ENCODE measurements at places on chromosomes 3 and 15.

DNA sequence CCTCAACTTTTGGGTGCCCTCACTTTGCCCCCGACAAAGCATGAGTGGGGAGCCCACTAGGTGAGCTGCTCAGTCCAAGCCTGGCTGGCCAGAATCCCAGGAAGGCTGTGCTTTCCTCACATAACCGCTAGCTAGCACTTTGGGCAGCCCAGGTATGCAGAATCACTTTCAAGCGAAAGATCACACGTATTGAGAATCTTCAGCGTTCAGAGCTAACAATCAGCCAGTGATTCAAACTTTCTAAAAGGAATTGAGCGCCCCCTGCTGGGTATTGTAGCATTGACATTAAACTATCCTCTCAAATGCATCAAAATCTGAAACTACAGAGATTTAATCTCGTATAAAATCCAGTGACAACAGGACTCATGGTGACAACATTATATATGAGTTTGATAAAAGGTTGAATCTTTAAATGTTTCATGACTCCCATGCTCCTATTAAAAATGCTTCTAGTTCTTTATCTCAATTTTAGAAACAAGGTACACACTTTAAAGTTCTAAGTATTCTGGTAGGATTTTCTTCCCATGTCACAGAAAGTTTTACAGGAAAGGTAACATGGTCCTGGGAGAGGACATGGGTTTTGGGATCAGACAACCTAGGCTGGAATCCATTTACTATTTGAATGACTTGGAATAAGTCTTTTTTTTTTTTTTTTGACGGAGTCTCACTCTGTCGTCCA lies 11.8 kb downstream of the ANAPC13 start:
- peak; percentile 79 for DNase-seq

DNA sequence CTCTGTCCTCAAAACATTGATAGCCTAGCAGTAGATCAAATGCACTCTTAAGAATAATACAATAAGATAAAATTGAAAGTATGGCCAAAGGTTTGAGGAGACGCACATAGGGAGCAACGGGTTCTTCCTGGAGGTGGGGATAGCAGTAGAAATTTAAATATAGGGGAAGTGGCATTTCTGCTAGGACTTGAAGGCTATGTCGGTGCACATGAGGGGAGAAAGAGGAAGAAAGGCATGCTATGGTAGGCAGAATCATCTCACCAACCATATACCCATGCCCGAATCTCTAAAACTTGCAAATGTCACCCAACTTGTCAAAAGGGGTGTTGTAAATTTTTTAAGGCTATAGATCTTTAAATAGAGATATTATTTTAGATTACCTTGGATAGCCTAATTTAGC lies 735.1 kb upstream of the LMCD1 start:
- DNase-seq, result no peak

GRCh38 chr3:56796202-56796601 lies 5.5 kb downstream of the ARHGEF3 start:
- DNase-seq, result peak; percentile 43

GRCh38 chr3:73418681-73419080 lies 206.1 kb downstream of the PDZRN3 start:
- DNase-seq, result no peak

DNA sequence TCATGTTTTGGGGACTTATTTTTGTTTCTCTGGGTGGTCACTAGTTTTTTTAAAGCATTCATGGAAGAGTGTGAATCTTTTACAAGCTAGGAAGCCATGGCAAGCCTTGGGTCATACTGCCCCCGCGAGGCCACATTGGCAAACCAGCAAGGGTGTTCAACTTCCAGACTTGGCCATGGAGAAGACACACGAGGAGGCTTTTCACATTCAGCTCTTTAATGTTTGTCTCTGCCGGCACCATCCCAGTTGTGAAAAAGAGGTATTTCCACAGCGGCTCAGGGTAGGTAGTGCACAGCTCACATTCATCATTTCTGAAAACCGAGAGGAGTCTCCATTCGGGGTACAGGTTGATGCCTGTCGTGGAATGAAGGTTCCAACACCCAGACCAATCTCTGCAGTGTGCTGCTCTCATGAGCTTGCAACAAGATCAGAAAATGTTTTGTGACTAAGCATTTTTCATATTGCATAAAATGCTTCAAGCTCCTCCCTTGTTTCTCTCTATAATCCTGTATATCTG lies 7.7 kb downstream of the CCR5 start:
- DNase-seq, result peak; percentile 69

- peak; percentile 52 for DNase-seq
Measured at GRCh38 chr15:85414495-85414894, 34.1 kb downstream of the AKAP13 start.

DNA sequence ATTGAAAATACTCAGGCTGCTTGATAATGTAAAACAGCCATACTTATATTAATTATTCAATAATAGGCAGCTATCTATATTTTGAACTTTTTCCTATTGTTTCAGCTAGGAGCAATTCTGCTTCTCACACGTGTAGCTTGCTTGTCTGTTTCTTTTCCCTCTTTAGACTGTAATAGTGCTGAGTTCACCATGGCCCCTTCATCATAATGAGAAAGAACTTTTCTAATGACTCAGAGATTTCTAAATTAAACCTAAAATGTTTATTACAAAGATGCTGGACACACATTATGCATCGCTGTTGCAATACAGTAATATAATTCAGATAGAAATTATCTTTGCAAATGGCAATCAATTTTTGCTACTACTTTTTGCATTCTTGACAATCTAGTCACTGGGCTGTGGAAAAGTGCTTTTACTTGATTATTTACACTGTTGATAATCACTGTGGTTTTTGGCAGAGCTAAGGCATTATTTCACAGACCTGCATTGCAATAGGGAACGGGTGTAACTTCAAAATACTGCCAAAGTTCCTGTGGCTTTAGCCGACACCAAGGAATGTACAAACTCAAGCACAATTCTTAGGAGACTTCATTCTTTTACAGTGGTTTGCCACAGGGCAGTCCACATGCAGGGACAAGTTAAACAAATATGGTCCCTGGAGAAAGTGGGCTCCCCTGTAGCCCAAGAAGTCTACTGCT lies 281.0 kb upstream of the TBL1XR1 start:
- DNase-seq, result no peak

DNA sequence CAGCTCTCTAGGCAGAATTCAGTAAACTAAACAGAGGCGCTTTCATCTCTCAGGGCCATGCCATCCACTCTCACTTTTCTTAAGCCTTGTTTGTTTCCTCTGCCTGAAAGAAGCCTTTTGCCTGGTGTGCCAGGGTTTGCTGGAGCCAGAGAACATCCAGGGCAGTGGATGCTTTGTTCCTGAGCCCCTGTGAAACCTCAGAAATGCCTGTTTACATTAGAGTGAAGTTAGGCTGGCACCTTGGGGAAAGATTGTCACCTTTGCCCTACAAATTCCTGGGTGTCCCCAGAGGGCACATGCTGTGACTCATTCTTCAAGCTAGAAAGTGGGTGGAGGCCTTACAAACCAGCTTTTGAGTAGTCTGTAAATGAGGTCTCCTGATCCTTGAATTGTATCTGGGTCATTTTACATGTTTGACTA lies 10.7 kb upstream of the TRAK1 start:
- DNase-seq, result peak; percentile 27

- no peak for DNase-seq
Measured at GRCh38 chr3:58524326-58524888, 12.6 kb downstream of the ACOX2 start.

GRCh38 chr3:196883361-196883760 lies 15.6 kb downstream of the SENP5 start:
- no peak for DNase-seq

DNA sequence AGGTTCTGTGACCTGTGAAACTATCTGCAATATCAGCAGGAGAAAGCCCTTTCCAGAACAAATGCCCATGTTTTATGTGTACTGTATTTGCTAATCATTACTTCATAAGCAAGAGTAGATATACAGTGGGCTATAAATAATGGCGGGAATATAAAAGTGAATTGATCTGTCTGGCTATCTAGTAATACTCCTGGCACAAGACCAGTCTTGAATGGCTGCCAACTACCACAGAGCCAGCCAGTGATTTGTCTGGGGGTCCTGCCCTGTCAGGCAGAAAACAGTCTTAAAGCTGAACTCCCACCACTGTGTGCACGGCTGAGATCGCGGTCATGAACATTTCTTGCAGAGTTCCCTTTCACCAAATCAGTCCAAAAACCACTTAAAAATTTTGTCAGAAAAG lies 176.3 kb downstream of the MEIS2 start:
- no peak for DNase-seq

GRCh38 chr3:30612437-30613132 lies 6.2 kb downstream of the TGFBR2 start:
- no peak for DNase-seq

GRCh38 chr3:15011174-15011573 lies 53.9 kb downstream of the MRPS25 start:
- no peak for DNase-seq

DNA sequence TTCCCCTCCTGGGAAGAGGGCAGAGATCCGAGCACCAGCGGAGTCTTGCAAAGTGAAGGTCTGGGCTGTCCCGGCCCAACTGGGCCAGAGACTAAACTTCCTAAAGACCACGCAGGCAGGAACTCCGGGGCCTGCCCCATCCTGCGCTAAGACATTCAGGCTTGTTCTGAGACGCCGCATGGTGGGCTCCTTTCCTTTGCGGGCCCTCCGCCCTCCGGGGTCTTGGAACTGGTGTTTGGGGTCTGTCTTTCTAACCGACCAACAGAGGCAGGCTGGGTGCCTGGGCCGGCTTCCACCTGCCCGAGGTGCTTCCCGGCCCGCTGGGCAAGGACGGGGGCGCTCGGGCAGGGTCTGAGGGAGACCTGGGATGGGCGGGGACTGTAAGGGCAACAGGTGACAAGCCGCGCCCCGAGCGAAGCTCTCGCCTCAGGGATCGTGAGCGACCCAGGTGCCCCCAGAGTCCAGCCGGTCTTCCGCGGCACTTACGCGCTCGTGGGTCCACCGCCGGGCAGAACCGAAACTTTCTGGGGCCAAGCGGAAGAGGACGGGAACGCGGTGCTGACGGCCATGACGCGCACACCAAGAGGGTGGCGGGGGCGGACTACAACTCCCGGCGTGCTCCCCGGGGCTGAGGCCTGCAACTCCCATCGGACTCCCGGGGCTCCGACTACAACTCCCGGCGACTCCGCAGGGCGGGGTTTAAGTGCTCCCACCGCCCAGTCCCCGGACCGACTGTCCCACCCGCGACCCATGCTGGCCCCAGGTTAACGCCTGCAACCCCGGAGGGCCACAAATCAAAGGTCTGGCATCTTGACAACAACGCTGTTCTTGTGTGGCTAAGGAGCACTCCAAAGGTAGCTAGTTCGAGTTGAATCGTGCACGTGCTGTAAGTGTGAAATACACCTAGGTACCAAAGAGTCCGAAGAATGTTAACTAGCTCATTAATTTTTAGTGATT lies at the start of gene FYCO1:
FYCO1 (minus strand) TSS at position 589 of the 957 bp plus-strand sequence. CDS start 10,914 bp downstream, outside the sequence.
- peak; percentile 90 for DNase-seq

DNA sequence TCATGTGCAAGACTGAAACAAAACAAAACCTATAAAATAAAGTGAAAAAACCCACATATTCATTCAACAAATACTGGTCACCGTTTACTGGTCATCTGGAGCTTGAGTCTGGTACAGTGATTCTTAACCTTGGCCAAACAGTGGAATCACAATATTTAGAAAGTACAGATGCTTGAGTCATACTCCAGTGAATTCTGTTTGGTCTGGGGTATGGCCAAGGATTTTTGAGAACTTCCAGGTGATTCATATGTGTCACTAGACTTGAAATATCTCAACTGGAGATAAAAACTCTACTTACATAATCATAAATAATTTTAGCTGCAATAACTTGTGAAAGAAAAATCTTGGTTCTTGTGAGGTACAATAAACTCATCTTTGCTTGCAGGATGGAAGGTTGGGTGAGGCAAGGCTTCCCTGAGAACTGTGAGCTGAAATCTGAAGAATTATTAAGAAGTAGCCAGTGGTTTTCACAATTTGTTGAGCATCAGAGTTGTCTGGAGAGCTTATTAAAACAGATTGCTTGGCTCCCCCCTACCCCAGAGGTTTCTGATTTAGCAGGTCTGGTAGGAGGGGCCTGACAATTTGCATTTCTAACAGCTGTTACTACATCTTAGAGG lies 9.6 kb downstream of the NEK11 start:
- no peak for DNase-seq

DNA sequence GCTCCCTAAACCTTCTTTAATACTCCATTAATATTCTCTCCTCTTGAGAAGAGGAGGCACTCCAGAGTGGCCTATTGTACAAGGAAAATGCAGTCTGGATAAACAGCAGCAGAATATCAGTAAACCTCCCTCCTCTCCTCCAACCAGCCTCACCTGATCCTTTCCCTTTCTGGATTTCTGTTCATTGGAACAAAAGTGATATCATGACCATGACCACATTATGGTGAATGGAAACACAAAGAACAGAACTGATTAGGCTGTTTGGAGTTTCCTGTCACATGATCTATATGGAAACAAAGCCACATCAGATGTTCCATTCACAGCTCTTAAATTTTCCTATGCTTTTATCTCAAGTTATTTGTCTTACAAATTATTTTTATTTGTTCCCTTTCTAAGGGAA lies 14.6 kb downstream of the C2CD4B start:
- DNase-seq, result no peak

DNA sequence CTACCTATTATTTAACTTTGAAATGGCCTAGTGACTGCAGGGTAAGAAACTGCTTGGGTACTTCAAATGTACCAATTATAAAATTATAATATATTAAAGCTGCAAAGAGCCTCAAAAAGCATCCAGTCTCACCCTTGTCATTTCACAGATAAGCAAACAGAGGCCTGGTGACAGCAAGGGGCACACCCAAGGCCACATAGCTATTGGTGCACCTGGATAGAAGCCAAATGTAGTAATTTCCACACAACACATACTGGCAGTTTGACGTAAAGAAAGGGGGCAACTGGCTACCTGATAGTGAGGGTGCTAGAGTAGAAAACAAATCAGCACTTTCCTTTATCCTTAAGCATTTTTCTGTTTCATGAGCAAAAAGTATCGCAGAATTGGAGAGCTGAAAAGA lies 51.1 kb downstream of the IFT57 start:
- no peak for DNase-seq

DNA sequence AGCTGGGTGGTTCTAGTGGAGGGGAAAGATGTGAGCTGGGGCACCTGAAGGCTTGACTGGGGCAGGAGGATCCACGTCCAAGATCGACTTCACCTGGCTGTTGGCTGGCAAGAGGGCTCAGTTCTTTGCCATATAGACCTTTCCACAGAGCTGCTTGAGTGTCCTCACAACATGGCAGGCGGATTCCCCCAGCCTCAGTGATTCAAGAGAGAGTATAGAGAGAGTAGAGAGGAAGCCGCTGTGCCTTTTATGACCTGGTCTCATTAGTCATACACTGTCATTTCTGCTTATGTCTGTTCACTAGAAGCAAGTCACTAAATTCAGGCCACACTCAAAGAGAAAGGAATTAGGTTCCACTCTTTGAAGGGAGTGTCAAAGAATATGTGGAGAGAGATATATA lies 101.6 kb downstream of the APBA2 start:
- DNase-seq, result no peak

GRCh38 chr3:188310270-188310710 lies 156.3 kb downstream of the LPP start:
- no peak for DNase-seq

Data from CD4-positive, alpha-beta T cell treated with Interleukin-10 for 1 hour (primary cell).